ENCODE measurements at places on chromosomes 3 and 15.

GRCh38 chr15:36278219-36278618 is 301.2 kb upstream of the CDIN1 start:
- no peak for DNase-seq

DNA sequence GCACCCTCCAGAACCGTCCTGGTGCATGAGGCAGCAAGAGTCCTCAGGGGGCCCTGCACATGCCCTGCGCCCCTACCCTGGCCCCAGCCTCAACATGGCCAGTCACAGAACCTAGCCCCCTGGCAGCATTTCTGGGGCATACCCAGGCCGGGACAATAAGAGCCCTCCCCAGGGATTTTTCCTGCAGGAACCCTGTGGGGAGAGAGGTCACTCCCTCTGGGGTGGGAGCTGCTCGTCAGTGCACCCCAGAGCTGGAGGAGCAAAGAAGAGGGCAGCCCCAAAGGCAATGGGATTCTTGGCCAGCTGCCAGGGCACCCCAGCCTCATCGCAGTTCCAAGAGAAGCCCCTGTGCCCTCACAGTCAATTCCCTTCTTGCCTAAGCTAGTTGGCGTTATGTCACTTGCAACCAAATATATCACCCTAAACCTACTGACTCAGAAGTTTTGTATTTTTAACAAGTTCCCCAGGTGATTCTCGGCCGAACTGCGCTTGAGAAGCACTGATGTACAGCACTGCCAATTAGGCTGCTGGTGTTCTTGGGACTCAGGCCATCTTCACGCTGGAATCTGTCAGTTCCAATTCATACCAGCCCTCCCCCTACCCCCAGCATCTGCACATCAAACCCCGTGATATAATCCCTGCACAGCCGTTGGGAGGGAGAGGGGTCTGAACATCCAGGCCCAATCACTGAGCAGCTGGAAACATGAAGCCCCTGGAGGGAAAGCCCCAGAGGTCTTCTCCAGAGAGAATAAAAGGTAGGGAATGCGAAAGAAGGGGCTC is 87.5 kb upstream of the PRR20G start:
- no peak for DNase-seq

GRCh38 chr3:40281995-40282394 is 27.5 kb upstream of the EIF1B start:
- no peak for DNase-seq

DNA sequence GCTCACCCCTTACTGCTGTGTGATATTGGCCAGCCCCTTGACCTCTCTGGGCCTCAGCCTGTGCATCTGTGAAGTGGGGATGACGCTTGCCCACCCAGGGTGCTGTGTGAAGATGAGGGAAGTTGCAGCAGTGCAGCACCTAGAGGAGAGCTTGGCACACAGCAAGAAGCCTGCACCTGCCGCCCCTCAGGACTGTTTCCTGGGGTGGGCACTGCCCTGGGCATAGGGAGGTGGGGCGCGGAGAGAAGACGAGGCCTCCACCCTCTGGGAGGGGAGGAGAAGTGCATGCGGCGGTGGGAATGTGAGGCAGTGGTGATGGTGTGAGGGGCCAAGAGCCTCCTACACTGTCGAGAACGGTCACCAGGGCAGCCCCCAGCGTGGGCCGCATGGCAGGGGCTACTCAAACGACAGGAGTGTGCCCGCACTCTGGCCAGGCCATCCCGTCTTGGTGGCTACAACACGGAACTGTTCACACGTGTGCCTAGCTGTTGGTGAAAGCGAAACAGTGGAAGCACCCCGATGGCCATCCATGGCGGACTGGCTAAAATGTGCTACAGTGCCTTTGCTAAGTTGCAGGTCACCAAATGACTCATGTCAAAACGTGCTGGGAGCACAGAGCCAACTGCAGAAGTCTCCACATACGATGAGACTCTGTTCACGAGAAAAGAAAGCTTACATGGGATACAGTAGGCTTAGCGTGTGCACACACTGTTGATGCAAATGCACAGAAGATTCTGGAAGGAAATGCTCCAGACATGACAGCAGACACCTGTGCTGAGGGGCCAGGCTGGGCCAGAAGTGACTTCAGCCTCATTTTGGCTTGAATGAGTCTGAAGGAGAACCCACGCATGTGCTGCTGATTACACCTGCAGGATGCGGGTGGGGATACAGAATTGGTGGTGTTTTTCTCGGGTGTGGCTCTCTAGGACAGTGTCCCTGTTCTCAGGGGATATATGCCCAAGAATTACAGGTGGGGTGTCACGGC is 40.4 kb upstream of the IQSEC1 start:
- DNase-seq = no peak

GRCh38 chr3:192229866-192230265 is 497.5 kb downstream of the FGF12 start:
- DNase-seq = no peak

DNA sequence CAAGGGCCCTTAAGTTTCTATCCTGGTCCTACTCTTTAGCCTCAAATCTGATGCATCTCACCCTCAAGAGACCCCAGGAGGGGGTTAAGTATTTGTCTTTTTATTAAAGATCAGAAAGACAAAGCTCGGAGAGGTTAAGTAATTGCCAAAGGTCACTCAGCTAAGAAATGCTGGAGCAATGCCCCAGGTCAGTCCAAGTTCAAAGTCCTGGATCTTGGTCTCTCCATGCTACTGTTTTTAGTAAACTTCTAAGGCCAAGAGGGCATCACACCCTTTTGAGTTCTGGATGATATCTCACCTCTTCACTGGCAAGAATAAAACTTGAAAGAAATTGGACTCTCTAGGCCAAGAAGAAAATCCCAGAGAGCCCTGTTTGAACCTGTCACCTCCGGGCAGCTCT is 488.6 kb downstream of the MAGI1 start:
- no peak for DNase-seq

DNA sequence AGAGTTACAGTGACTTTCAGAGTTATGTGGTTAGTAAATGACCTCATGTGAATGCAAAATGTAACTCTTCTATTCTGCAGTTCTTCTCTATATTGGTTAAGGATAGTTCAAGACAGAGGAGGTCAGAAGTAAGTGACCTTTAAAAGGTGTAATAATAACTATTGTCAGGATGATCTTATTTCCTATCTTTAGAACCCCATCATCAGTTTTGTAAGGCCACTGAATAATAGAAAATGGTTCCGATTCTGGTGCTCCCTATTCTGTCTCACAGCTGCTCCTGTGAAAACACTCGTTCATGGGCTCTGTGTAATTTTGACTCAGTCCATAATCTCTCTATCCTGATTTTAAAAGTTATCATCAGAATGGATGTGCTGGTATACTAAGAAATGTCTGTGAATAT is 463.3 kb downstream of the LPP start:
- DNase-seq = no peak

GRCh38 chr3:138835397-138835757 is 649 bp upstream of the PIK3CB start:
- no peak for DNase-seq

DNA sequence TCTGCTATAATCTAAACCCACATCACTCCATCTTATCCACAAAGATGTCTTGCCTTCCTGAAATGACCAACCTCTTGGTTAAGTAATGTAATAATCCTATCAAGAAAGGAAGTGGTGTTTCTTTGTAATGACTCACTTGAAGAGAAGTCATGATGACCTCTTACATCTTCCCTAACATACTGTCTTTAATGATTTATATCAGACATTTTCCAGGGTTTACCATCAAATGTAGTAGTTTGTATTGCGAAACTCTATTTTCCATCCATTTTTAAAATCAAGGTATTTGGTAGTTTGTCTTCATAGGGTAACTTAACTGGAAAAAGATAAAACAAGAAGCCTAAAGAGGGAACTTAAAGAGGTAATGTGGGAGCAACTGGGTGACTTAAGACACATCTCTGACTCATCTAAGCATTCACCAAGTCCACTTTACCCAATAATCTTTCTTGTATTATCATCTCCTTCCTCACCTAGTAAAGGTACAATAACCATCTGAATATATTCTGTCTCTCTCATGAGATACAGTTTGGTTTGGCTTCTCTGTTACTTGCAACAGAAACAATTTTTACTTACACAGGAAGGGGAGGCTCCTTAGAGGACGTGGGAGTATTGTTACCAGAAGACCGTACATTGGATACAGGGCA is 5.7 kb upstream of the MAPK6 start:
- DNase-seq = no peak

- no peak for DNase-seq
Measured at GRCh38 chr15:73426323-73426994, 16.5 kb upstream of the REC114 start.

DNA sequence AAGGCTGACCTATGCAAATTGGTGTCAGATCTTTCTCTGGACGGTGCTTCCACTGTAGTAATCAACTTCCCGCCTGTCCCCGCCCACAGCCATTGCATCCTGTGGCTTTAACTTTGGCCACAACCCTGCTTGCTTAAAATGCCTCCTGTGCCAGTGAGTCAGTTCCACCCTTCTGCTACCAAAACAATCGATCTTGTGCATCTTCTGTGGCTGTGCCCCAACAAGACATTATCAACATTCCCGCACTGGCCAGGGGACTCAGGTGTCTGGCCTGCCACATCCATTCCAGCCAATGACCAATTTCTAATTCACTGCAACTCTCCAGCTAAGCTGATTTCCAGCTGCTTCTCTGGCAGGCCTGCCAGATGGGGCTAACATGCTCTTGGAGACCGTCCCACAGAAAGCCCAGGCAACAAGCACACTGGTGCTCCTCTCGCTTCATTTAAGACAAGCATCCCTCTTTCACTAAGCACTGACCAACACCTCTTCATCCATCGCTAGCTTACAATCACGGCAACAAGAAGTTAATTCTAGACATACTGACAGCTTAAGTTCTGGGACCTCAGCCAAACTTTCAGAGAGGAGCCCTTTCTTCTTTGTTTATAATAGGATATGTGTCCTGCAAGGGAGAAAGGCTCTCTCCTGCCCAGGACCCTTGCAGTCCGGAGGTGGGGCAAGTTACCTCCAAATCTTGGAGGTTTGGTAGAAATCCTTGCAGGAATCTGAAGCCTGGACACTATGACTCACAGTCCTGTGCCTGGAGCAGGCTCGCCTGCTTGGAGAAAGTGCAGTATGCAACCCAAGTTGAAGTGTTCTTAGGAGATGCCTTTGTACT is 6.7 kb downstream of the CA12 start:
- DNase-seq = no peak

DNA sequence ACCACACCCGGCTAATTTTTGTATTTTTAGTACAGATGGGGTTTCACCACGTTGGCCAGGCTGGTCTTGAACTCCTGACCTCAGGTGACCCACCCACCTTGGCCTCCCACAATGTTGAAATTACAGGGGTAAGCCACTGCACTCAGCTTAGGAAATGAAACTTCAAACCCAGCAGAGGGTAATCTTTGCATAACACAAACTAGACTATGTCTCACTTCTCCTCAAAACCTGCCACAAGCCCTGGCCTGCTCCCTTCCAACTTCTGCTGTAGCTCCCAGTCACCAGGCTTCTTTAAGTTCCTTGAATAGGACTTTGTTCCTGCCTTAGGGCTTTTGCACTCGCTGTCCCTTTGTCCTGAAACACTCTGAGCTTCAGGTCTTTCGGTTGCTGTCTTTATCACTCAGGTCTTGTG is 39.2 kb upstream of the SEMA4B start:
- DNase-seq = no peak

GRCh38 chr3:22360970-22361369 is 610.0 kb upstream of the ZNF385D start:
- DNase-seq = no peak

- no peak for DNase-seq
Measured at GRCh38 chr15:58535337-58535736, 103.5 kb downstream of the LIPC start.

GRCh38 chr15:48569591-48570302 is 75.8 kb downstream of the FBN1 start:
- no peak for DNase-seq

- no peak for DNase-seq
Measured at GRCh38 chr15:82999905-83000671, 11.4 kb downstream of the C15orf40 start.

DNA sequence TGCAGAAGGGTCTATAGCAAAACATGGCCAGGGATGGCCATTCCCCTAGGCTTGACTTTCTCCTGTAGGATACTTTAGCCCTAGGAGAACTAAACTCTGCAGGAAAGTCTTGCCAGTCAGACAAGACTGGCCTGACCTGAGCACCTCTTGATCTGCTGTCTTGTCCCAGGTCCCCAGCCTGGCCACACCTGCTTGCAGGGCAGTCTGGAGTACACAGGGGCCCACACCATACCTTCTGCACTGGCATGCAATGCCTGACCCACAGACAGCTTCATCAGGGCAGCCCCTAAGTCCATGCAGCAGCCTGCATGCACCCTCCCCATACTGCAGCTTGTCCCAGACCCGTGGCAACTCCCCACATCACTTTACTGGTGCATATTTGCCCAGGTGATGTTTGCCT is 204.6 kb downstream of the LRRC3B start:
- no peak for DNase-seq

DNA sequence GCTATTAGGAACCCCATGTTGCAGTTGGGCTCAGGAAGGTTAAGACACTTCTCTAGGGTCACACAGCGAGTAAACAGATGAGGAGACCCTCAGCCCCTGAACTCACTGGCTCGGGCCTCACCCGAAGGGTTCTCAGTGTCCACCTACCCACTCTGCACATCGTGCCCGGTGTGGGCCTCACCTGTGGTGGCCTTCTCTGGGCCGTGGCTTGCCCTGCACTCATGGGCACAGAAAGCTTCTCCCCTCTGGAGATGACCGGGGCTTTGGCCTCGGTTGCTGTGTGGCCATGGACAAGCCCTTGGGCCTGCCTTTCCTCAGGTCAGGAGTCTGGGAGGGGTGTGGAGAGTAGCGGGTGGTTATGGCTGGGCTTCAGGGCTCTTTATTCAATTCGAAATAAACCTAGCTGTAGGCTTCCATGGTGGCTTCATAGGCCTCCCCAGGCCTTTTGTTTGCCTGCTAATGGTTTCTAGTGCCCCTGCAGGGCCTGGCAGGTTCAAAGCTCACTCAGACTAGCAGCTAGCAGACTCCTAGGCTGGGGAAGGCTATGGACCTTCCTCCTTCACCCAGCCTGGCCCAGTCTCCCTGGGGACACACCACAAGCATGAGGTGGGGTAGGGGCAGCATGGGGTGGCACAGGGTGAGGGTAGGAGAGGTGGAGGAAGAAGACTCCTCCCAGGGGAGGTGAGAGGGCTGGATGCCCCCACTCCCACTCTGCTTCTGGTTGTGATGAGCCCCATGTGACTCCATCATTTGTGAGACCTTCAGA is 103.1 kb downstream of the LINGO1 start:
- no peak for DNase-seq

DNA sequence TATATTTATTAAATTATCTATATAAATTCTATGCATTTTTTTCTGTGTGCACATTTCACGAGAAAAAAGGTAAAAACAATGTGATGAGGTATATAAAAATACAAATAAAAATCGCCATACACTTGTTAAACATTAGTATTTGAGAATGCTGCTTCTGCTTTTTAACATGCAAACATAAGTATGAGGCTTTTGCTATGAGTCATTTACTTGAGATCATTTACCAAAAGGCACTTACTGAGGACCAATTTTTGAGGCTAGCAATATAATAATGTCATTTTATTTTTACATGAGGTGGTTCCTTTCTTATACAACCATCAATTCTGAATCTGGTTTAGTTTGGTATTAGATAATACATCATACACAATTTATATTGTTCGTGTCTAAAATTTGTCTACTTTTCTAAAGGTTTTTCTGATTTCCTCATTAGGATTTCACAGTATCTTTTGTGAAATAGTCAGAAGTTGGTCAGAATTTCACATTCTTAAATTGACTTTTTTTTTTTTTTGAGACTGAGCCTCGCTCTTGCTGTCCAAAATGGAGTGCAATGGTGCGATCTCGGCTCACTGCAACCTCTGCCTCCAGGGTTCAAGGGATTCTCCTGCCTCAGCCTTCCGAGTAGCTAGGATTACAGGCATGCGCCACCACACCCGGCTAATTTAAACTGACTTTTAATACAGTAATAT is 25.6 kb downstream of the DCUN1D1 start:
- DNase-seq = no peak

GRCh38 chr3:54307566-54308180 is 185.3 kb downstream of the CACNA2D3 start:
- DNase-seq = no peak

Data from stimulated activated CD8-positive, alpha-beta memory T cell treated with anti-CD3 and anti-CD28 coated beads, Interleukin-15, amount 100 ng/mL, for 4 hours (primary cell).